CMK (cell line): ENCODE measurements at places on chromosomes 4 and X.
A peak's percentile ranks its signal among the peaks of the same experiment; 100 is the strongest.

DNA sequence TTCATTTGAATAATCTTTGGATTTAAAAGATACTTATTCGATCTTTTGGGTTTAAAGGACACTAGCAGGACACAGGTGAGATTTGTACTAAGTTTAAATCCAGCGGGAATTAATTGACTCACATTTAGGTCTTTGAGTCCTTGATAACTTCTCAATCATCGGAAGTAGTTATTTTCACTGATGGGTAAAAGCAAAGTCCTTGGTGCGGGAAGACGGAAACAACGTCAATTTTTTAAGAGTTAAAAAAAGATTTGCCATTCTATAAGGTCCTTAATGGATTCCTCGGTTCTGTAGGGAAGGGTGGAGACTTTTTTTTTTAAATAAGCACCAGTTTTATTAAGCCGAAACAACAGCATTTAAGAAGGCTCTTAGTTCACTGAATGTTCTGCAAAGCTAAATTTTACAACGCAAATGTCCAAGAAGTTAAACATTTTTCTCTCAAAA, 2.9 kb downstream of the TMSB4X start:
- no peak for DNase-seq

- DNase-seq: no peak
These were observed 162.8 kb downstream of the THOC2 start for GRCh38 chrX:123570011-123570590.

- DNase-seq: no peak
These were observed 2.4 kb upstream of the WDFY3 start for GRCh38 chr4:84968925-84969324.

DNA sequence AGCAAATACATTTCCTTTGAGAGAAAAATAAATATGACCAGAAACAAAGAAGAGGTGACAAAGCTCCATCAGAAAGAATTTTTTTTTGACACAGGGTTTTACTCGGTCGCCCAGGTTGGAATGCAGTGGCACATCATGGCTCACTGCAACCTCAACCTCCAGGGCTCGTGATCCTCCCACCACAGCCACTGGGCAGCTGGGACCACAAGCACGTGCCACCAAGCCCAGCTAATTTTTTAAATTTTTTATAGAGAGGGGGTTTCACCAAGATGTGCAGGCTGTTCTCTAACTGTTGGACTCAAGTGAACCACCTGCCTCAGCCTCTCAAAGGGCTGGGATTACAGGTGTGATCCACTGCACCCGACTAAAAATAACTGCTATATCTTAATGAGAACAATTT, 10.3 kb downstream of the ADH5 start:
- DNase-seq: no peak

DNA sequence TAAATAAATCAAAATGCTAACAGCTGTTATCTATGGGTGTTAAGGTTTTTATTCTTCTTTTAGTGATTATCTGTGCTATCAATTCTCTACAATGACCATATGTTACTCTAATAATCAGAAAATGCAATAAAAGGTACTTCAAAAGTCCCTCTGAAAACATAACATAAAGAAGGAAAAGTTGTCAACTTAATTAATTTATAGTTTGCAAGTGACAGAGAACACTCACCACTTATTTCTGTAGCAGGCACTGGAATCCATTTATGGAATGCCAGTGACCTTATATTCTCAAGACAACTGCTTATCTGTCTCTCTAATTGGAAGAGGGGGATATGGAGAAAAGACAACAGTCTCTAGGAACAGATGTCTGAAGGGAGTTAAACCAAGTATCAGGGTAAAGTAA, 25.6 kb upstream of the PLS3 start:
- no peak for DNase-seq

GRCh38 chr4:39497909-39498726, 29.1 kb downstream of the UGDH start:
- no peak for DNase-seq

DNA sequence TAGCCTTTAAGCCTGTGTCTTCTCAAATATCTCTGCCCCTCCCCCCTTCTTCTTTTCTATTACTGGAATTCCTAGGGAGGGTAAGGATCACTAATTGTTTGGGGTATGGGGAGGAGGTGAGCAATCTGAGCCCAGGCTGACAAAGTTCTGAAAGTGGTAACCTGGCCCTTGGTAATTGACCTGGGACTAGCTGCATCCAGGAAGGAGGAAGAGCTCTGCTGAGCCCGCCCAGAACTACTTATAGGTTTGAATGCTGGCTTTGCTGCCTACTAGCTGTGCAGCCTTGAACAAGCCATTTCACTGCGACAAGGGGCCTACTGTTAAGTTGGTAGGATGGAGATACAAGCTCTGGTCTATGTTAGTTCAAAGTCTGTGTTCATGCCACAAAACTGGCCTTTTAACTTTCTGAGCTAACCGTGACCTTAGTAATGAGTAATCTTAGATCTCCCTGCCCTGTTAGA, 37.8 kb downstream of the DGKK start:
- DNase-seq: no peak

- DNase-seq: no peak
These were observed 482.9 kb upstream of the BOD1L1 start for GRCh38 chr4:14110407-14110806.

DNA sequence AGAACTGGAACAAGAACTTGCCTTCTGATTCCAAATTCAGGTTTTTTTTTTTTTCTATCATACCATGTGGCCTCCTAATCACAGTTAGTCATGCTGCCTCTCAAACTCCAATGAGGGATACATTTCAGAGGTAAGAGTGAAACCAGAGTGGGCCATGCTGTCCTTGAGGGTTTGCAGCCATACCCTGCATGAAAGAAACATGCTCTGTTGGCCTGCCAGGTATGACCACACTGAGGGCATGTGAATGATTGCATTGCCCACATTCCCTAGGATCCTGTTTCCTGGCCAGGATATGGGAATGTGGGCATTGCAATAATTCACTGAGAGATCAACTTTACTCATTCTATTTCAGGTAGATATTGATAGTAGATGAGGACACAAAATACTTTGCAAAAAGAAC, 56.4 kb upstream of the DDIT4L start:
- DNase-seq: no peak

GRCh38 chrX:117996408-117996807, 120.2 kb downstream of the KLHL13 start:
- no peak for DNase-seq

GRCh38 chr4:3291969-3292570, 751 bp upstream of the RGS12 start:
- DNase-seq: peak; percentile 27

DNA sequence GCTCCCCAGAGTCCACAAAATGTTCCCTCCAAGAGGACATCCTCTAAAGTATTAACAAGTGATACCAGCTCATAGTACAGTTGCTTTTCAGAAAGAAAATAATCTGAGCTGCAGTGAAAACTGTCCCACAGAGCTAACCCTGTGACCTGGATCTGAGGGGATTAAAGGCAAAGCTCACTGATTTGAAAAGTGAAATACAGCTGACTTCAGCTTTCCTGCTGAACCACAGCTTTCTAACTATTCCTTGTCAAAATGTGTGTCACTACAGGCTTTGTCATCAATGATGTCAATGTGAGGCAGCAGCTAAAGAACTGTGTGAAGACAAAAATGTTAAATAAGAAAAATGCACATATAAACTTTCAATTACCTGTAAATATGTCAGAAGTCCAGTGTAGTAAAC, 36.9 kb downstream of the DCHS2 start:
- no peak for DNase-seq

- DNase-seq: no peak
These were observed 562 bp downstream of the AKAP17A start for GRCh38 chrX:1591863-1592469.

GRCh38 chr4:151169223-151169622, 69.8 kb downstream of the RPS3A start:
- DNase-seq: no peak

- no peak for DNase-seq
These were observed 498.4 kb downstream of the PACRGL start for GRCh38 chr4:21198683-21199082.

- no peak for DNase-seq
These were observed 108.5 kb downstream of the ZNF330 start for GRCh38 chr4:141329174-141329569.

DNA sequence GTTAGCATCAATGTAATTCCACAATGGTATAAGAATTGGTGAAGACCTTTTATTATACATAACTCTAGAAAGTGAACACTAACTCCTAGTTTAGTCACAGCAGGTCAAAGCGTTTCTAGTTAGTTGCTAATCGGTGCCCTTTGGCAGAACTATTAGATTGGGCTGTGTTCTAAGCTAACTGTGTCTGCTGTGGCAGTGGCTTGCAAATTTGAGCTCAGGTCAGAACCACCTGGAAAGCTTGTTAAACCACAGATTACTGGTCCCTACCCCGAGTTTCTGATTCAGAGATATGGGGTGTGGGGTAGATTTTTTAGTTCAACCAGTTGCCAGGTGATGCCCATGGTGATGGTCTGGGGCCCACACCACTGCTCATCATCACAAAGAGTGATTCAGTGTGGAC, 332.1 kb downstream of the UNC5C start:
- DNase-seq: no peak

GRCh38 chr4:125322366-125322730, 7.6 kb downstream of the FAT4 start:
- no peak for DNase-seq

GRCh38 chr4:158079661-158080060, 93.2 kb downstream of the GASK1B start:
- no peak for DNase-seq

DNA sequence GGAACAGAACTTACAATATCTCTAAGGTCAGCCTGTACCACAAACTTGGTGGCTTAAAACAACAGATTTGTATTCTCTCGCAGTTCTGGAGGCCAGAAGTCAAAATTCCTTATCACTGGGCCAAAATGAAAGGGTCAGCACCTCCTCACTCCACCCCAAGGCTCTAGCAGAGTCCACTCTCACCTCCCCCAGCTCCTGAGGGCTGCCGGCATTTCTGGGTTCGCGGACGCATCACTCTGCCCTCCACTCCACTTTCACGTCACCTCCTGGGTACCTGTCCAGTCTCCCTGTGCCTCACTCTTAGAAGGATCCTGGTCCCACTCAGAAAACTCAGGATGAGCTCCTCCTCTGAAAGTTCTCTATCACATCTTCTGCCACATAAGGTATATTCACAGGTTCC, 34.6 kb downstream of the JAKMIP1 start:
- no peak for DNase-seq

- no peak for DNase-seq
These were observed 2.5 kb downstream of the RPS4X start for GRCh38 chrX:72274526-72274925.

DNA sequence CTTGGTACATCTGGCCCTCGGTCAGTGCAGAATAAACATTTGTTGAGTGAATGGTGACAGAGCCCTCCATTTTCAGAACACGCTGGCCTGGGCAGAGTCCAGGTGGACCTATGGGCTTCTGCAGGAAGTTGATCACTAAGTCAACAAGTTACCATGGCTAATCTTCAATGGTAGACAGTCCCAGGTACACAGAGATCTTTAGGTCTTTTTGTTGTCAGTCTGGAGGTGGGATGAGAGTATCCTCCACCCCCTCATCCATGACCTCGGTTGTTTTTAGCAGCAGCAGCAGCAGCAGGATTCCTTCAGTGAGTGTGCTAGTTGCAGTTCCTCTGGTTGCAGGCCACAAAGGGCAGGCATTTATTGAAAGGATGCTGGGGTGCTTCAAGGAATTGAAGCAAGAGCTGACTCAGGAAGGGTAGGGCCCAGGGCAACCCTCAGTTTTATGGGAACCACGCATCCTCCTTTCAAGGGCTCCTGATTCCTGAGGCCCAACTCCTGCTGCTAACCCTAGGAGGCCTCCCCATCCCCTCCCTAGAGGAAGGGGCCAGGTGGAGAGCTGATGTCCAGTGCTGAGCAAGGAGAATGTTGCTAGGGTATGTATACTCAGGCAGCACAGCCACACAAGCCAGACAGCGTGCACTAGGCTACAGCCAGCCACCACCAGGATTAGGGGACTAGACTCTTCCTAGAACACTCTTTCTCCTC, 1.7 kb upstream of the USP27X start:
- DNase-seq: no peak

- DNase-seq: no peak
These were observed 83.6 kb downstream of the PARM1 start for GRCh38 chr4:75016472-75016871.

DNA sequence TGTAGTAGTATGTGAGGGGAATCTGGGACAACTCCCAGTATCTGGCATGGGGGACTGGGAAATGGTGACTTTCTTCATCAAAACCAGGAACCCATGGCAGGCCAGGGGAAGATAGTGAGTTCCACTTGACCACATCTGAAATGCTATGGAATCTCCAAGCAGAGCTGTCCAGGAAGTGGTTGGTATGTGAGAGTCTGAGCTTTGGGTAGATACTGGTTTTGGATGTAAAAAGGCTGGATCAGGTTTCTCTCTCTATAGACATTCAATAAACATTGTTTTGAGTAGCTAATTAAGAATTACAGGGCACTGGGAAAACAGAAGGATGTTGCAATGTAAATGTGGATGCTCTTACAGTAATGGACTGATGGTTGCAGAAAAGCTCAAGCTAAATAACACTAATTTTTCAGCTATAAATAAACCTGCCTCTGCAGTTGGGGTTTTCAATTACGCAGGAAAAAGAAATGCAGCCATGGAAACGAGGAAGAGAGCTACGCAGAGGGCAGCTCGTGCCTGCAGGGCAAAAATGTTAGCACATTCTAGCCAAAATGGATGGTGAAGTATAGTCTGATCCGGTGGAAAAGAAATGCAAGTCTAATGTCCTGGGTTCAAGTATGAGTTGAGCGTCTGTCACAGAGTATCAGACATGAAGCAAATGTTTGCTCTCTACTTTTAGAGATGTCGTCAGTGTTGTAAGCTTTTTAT, 13.4 kb upstream of the CHRNA9 start:
- DNase-seq: no peak

DNA sequence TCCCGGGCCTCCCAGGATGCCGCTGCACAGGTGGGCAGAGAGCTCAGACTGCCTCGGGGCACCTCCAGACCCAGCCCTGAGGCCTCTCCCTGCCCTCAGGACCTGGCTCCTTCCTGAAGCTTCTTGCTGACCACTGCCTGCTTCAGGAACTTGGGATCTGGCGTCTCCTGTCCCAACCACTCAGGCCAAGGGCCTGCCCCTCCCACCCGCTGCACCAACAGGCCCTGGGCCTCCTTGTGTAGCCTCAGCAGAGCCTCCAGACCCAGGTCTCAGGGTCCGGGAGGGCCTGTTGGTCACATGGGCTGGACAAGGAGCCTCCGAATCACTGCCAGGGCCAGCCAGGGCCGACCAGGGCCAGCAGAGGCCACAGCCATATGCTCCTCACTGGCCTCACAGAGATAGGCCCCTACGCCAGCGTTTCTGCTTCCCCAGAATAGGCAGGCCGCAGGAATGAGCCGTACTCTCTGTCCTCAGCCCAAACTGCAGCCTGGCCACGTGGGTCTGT, 2.8 kb downstream of the MXD4 start:
- DNase-seq: no peak

GRCh38 chr4:16677001-16677944, 221.2 kb downstream of the LDB2 start:
- no peak for DNase-seq

GRCh38 chr4:126445596-126445995, 1130.8 kb downstream of the FAT4 start:
- DNase-seq: no peak

GRCh38 chr4:151266497-151266896, 10.5 kb upstream of the PRSS48 start:
- DNase-seq: no peak

GRCh38 chrX:7921750-7922149, 5.5 kb downstream of the PNPLA4 start:
- no peak for DNase-seq

GRCh38 chr4:106058921-106059320, 163.7 kb downstream of the NPNT start:
- DNase-seq: no peak

- DNase-seq: no peak
These were observed 476 bp upstream of the GDI1 start for GRCh38 chrX:154436374-154436982.
